CD4-positive, alpha-beta T cell treated with Interleukin-15 for 4 hours (primary cell): ENCODE measurements at places on chromosomes 11 and 22.

GRCh38 chr11:113670149-113670830 lies 35.8 kb downstream of the TMPRSS5 start:
- no peak for DNase-seq

- no peak for DNase-seq
Observed at GRCh38 chr11:62666259-62666926, 1.3 kb downstream of the CSKMT start.

GRCh38 chr11:45266676-45267020 lies 19.5 kb downstream of the SYT13 start:
- DNase-seq: no peak

GRCh38 chr11:45885921-45886721 lies 670 bp downstream of the MAPK8IP1 start:
- no peak for DNase-seq

- DNase-seq: no peak
Observed at GRCh38 chr11:94849839-94850238, 81.7 kb downstream of the AMOTL1 start.

- DNase-seq: no peak
Observed at GRCh38 chr11:65810046-65810868, 23.4 kb downstream of the OVOL1 start.

- DNase-seq: no peak
Observed at GRCh38 chr11:92159931-92160330, 64.7 kb upstream of the FAT3 start.

DNA sequence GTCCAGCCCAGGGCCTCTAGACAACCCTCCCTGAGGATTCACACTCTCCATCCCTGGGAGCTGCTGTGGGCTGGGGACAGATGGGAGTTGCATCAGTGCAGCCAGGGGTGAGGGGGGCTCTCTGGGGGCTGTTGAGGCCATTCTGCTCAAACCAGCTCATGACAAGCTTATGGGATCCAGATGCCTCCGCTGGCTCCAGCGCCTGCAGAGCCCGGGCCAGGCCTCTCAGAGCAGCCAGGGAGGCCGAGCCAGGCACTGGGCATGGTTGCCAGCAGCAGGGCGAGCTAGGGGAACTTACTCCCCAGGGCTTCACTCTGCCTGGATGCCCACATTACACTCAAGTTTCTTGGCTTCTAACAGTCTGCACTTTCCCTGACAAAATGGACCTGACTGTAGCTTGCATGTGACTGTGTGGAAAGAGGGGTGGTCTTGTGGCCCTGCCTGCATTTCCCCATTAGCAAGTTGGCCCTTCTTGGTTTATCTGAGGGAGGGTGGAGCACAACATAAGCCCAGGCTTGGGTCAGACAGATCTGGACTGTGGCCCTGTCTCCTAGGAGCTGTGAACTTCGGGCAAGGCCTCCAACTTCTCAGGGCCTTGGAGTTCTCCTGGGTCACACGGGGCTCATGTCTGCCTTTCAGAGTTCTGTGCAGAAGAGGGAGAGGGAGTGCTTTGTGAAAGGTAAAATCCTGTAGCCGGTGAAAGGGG lies 34.5 kb upstream of the CYB5R3 start:
- DNase-seq: no peak

DNA sequence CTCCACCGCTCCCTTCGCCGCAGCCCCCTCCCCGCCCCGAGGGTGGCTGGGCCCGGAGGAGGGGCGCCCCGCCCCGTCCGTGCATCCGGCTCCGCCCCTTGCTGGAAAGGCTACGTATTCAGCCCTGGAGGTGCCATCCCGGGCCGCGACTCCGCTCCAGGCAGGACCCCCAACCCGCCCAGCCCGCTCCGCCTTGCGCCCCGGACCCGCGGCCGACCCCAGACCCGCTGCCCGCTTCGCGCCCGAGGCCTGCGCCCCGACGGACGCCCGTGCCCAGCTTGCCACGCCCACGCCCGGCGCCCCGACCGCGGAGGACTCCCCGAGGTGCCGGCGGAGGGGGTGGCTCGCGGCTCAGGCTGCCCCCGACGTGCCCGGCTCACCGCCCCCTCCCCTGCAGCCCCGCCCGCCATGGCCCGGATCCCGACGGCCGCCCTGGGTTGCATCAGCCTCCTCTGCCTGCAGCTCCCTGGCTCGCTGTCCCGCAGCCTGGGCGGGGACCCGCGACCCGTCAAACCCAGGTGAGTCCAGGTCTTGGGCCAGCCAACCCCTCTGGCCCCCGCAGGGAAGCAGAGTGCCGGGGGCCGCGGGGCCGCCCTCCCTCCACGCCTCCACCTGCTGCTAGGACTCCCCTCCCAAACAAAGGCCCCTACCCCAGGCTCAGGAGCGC lies at the start of gene ADM2:
TSS of gene ADM2 (plus strand) at position 104 of the 667 bp plus-strand sequence. CDS start at position 409, 305 bp downstream.
- peak; percentile 60 for DNase-seq
